Stimulated activated CD4-positive, alpha-beta T cell treated with anti-CD3 and anti-CD28 coated beads, Interleukin-1b, Interleukin-23, amount 100 ng/mL, for 1 hour (primary cell): ENCODE measurements at places on chromosomes 7 and 10.

DNA sequence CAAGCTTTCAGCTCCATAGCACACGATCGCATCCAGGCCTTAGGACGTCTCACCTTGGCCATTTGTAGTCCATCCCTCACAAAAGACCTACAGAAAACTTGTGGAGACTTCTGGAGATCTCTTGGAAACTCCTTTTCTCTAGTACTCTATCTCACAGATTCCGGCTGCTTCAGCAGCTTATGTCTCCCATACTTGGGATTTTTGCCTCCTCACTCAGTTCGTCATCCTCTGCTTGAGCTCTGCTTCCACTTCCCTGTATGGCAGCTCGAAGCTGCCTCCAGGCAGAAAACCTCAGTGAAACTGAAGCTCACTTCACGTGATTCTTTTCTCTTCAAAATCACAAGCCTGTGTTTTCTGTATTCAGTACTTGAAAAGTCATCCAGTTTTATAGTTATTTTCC is 178.7 kb upstream of the GDF10 start:
- DNase-seq: no peak

GRCh38 chr7:23715099-23715498 is 5.1 kb downstream of the STK31 start:
- no peak for DNase-seq

GRCh38 chr10:98472196-98472595 is 25.5 kb upstream of the HPS1 start:
- DNase-seq: no peak

- no peak for DNase-seq
Measured at GRCh38 chr10:99316374-99316773, 12.8 kb upstream of the CNNM1 start.

GRCh38 chr7:43363035-43363791 is 219.7 kb upstream of the STK17A start:
- no peak for DNase-seq

DNA sequence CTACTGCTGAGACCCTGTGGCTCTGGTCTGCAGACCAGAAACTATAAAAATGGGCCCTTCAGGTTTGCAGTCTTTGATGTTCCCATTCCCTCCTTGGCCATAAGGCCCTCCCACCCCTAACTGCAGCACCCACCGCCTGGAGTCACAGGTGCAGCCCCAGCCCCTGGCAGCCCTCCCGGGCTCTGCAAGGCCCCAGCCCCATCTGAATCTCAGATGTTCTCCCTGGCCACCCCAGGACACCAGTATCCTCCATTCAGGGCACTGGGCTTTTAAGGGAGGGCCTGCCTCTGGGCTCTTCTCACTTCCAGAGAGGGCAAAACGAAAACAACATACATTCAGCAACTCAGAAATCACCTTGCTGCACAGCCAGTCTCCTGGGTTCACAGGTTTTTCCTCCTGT is 107.7 kb upstream of the RET start:
- DNase-seq: no peak

GRCh38 chr10:77268721-77269120 is 368.9 kb downstream of the KCNMA1 start:
- DNase-seq: no peak
